Inflammatory macrophage treated with lipopolysaccharide for 4 hours (primary cell): ENCODE measurements at places on chromosomes 5 and 9.

DNA sequence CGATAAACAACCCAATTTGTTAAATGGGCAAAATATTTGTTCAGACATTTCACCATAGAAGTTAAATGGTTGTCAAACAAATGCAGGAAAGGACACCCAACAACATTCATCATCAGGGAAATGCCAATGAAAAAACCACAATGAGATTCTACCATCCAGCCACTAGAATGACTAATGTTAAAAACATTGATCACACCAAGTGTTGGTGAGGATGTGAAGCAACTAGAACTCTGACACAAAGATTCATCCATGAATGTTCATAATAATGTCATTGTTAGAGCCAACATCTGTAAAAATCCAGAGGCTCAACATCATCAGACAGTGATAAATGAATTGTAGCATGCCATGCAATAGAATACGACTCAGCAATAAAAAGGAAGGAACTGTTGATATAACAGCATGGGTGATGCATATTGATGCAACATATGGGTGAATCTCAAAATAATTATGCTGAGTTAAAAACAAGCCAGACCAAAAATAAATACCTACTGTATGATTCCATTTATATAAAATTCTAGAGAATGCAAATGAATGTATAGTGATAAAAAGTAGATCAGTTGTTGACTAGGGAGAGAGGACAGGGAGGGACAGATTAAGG lies 55.9 kb upstream of the UNC5A start:
- DNase-seq: peak; percentile 4

DNA sequence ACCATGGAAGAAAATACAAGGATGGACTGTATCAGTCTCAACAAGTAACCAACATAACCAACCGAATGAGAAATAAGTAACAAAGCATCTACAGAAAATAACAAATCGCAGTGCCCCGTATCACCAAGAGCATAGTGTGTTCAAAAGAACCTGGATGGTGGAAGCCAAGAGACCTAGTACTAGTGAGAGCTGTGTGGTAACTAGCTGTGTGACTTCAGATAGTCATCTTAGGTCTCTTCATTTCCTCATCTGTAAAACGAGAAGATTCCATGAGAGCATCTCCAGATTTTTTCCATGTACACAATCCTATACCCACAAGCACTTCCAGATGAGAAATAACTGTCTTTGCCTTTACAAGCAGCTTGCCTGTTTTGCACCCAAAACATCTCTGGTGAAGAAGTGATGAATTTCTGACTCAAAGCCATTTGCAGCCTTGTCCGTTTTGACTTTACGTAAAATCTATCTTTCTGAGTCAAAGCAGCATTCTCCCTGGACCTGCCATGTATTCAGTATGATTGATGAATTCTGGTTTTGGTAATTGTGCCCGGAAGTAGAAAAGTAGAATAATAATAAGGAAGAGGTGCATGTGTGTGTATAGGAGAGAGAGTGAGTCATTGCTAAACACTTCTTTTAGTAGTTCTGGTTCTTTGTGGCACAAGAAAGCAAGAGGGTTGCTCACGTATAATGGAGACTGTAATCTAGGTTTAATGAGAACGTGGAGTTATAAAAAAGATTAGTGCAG lies 41.0 kb downstream of the AOPEP start:
- no peak for DNase-seq

- peak; percentile 95 for DNase-seq
These were observed 17.2 kb downstream of the KDM3B start for GRCh38 chr5:138369706-138370105.

DNA sequence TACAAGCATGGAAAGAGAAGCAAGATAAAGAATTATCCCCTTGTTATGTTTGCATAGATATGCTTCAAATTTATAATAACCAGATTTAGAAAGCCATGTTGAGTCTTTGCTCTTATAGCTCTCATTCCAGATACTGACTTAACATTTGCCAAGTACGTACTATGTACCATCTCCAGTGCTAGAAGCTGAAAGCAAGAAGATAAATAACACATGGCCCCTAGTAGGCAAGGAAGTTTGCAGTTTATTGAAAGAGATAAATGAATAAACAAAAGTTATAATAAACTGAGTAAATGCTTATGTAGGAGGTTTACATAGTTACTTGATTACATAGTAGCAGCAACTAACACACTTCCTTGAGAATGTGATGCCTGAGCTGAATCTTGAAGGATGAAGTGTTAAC lies 628.4 kb downstream of the HINT1 start:
- no peak for DNase-seq

DNA sequence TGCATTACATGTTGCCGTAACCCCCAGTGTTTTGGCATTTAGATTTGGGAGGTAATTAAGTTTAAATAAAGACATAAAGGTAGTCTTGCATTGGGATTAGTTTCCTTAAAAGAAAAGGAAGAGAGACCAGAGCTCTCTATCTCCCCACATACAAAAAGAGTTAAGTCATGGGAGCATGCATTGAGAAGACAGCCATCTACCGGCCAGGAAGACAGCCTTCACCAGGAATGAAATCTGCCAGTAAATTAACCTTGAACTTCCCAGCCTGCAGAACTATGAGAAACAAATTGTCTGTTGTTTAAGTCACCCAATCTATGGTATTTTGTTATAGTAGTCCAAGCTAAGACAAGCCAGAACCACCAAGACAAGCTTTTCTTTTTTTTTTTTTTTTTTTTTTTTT lies 567.0 kb upstream of the CDH18 start:
- DNase-seq: no peak

GRCh38 chr5:96337048-96337781 lies 95.8 kb downstream of the PCSK1 start:
- peak; percentile 69 for DNase-seq
